ENCODE measurements at places on chromosomes 5 and 9. TPM values are rescaled to one million over a fixed set of nuclear protein-coding genes. Genes with fewer than 3 reads are reported as not detected.
A peak's percentile ranks its signal among the peaks of the same experiment; 100 is the strongest.

GRCh38 chr9:5479994-5480694 is 29.8 kb downstream of the CD274 start:
- no peak for DNase-seq
- no peaks in the 10 kb centered on the region for H3K27me3 ChIP-seq
- H3K4me3 ChIP-seq = no peak overlapping the region
- no peaks in the 10 kb centered on the region for H3K36me3 ChIP-seq
- H3K27ac ChIP-seq = no peak overlapping the region

- H3K27me3 ChIP-seq = no peaks in the 10 kb centered on the region
- H3K4me1 ChIP-seq = peaks cover 13% of the 10 kb centered on the region
- DNase-seq = no peak
- no peak overlapping the region for H3K27ac ChIP-seq
- H3K4me3 ChIP-seq = no peak overlapping the region
- H3K36me3 ChIP-seq = no peaks in the 10 kb centered on the region
Measured at GRCh38 chr5:37850226-37850865, 10.5 kb upstream of the GDNF start.

GRCh38 chr9:132878695-132879456 is at the start of gene SPACA9:
TSS of gene SPACA9 (plus strand) at chr9:132878898. CDS start at chr9:132883948, 5,050 bp downstream.
- peak within 1 kb of the TSS; percentile 75 for H3K27ac ChIP-seq
- no peaks in the 10 kb centered on the region for H3K36me3 ChIP-seq
- no peaks in the 10 kb centered on the region for H3K27me3 ChIP-seq

- H3K27me3 ChIP-seq = no peaks in the 10 kb centered on the region
- no peaks in the 10 kb centered on the region for H3K36me3 ChIP-seq
- H3K4me1 ChIP-seq = peaks cover 18% of the 10 kb centered on the region
- DNase-seq = peak; percentile 55
Measured at GRCh38 chr5:107431998-107432397, 238.7 kb downstream of the EFNA5 start.

ANKRD18A gene
- total RNA-seq = not detected

DNA sequence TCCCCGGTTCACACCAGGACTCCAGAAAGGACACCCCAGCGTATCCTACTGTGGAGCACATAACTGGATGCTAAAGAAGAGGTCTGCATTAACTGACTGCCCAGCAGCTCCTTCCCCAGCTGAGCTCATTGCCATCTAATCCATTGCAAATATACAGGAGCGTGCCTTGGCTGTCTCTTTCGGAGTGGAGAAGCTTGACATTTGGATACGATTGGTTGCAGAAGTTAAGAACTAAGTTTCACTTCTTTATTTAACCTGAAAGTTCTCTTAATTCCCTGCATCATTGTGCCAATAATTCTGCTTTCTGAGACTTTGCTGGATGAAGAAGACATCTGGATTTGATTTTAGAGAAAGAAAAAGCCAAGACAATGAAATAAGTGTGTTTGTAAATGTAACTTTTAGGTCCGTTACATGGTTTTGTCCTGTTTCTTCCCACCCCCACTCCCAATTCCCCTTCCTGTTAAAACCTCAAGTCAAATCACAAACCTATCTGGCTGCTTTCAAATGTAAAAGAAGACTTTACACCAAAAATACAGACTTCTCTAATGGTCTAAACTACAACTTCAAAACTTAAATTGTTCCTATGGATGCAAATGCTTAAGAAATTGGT is 33.9 kb downstream of the TAS2R1 start:
- H3K4me1 ChIP-seq = peaks cover 20% of the 10 kb centered on the region
- H3K27me3 ChIP-seq = no peaks in the 10 kb centered on the region
- H3K36me3 ChIP-seq = no peaks in the 10 kb centered on the region
- no peak overlapping the region for H3K27ac ChIP-seq
- DNase-seq = peak; percentile 34
- peak overlapping the region; percentile 3 for H3K4me3 ChIP-seq

- H3K36me3 ChIP-seq = no peaks in the 10 kb centered on the region
- H3K4me3 ChIP-seq = no peak overlapping the region
- peaks cover 23% of the 10 kb centered on the region for H3K4me1 ChIP-seq
- no peak overlapping the region for H3K27ac ChIP-seq
Measured at GRCh38 chr5:5371957-5372356, 50.5 kb upstream of the ICE1 start.

GRCh38 chr5:102627315-102627714 is 127.8 kb upstream of the PAM start:
- H3K36me3 ChIP-seq = no peaks in the 10 kb centered on the region
- no peak for DNase-seq
- H3K27ac ChIP-seq = no peak overlapping the region

DNA sequence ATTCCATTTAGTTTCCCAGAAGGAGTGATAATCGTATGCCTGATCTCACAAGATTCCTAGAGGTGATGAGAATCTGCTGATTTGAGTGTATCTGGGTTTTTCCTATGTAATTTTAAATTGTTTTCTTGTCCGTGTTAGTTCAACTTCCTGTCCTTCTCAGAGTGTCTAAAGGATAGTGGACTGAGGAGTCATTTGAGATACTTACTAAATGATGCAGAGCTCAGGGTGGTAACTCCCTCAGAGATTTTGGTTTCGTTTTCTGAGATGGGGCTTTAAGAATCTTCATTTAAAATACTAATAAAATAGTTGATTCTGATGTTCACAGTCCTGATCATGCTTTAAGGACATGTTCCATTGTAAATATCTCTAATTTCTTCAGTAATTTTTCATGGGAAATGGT is 30.3 kb downstream of the MELK start:
- H3K4me1 ChIP-seq = no peaks in the 10 kb centered on the region
- H3K27me3 ChIP-seq = no peaks in the 10 kb centered on the region
- H3K27ac ChIP-seq = no peak overlapping the region
- DNase-seq = no peak
- H3K4me3 ChIP-seq = no peak overlapping the region

DNA sequence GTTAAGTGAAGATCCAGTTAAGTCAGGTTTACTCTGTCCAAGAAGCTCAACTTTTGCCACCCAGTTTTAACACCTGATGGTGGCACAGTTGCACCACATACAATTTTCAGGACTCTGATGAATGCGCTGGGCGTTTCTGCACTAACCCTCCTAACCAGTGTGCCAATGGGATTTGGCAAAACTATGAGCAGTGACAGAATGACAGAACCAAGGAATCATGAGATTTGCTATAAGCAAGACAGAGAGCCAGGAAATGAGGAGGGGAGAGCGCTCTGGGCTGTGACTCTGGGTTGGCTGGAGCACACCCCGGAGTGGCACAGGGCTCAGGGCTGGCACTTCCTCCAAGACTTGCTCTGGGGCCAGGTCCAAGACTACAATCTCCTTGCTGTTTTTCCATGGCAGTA is 84.1 kb downstream of the SH3PXD2B start:
- no peak for DNase-seq
- no peak overlapping the region for H3K4me3 ChIP-seq
- no peak overlapping the region for H3K27ac ChIP-seq
- H3K36me3 ChIP-seq = peaks cover 45% of the 10 kb centered on the region
- no peaks in the 10 kb centered on the region for H3K4me1 ChIP-seq

GPR150 gene
- not detected for total RNA-seq

DNA sequence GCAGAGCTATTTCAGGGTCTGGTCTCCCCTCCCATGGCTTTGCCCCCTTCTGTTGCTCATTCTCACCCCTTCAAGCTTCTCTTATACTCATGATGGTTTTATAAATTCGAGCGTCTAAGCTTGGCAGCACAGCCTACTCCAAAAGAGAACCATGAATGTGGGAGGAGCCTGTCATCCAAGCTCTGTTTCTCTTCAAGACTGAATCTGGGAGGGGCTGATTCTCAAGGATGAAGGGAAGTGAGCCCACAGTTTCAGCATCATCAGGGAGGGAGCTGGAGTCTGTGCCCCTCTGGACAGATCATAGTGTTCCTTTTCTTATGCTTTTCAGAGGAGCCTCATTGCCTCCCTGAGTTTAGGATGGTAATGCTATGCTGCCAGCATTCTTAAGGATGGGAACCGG is 168.6 kb downstream of the CFAP90 start:
- H3K27me3 ChIP-seq = no peaks in the 10 kb centered on the region
- no peaks in the 10 kb centered on the region for H3K4me1 ChIP-seq
- no peak for DNase-seq
- no peaks in the 10 kb centered on the region for H3K36me3 ChIP-seq
- H3K27ac ChIP-seq = no peak overlapping the region

DNA sequence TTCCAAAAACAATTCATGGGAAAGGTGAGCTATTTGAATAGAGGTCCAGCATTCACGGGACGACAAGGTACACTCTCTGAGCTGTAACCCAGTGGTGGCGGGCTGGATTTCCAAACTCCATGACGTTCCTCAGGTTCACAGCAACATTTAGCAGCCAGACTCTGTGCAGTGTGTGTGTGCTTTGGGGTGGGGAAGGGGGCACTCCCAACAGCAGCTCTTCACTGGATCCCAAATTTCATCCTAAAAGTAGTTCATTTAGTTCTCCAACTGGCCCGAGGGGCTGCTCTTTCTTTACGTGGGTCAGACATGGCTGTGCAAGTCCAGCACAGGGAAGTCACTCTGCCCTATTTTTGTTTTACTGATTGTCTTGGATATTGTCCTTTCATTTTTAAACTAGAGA is 98.0 kb upstream of the IRX2 start:
- no peaks in the 10 kb centered on the region for H3K36me3 ChIP-seq
- no peak for DNase-seq
- no peaks in the 10 kb centered on the region for H3K27me3 ChIP-seq
- no peak overlapping the region for H3K4me3 ChIP-seq

- no peaks in the 10 kb centered on the region for H3K27me3 ChIP-seq
- H3K4me1 ChIP-seq = no peaks in the 10 kb centered on the region
- no peaks in the 10 kb centered on the region for H3K36me3 ChIP-seq
- H3K27ac ChIP-seq = no peak overlapping the region
Measured at GRCh38 chr5:21807953-21808352, 1045.2 kb downstream of the CDH12 start.
